ENCODE measurements at places on chromosomes 6 and 20.

DNA sequence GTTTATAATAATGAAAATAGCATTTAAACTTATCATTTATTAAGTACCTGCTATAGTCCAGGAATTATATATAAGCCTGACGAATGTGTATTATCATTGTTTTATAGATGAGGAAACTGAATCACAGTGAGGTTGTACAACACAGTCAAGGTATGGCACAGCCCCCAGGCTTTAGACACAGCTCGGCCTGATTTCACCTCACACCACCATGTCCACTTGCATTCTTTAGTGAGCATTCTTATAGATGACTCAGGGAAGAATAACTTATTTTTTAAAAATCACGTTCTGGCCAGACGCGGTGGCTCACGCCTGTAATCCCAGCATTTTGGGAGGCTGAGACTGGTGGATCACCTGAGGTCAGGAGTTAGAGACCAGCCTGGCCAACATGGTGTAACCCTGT is 289.0 kb downstream of the SYNE1 start:
- no peak for DNase-seq

- no peak for DNase-seq
Observed at GRCh38 chr6:159090530-159091480, 46.0 kb upstream of the TAGAP start.

DNA sequence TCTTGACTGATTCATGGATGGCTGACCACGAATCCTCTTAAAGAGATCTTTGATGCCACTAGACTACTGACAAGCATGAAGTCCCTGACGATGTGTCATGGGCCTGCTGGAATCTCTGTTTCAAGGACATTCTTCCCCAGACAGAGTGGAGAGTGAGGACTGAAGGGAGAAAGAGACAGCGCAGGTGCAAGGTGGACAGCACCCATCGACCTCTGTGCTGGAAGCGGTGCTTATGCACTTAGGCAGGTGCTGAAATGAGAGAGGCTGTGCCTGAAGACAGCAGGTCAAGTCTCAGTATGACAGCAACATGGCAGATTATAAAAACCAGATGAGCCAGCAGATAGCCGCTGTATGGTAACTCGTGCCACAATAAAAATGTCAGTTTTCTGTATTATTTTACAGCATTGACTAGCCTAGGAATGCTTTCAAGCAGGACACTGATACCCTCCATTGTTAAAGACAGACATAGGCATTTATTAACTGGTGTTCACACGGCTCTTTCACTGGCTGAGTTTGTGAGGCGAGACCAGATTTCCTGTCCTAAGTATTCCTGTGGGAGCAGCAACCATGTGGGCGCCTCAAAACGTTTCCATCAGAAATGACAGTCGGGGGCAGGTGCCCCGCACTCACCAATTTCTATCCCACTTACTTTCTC is 47.5 kb downstream of the FOXC1 start:
- DNase-seq, result no peak

DNA sequence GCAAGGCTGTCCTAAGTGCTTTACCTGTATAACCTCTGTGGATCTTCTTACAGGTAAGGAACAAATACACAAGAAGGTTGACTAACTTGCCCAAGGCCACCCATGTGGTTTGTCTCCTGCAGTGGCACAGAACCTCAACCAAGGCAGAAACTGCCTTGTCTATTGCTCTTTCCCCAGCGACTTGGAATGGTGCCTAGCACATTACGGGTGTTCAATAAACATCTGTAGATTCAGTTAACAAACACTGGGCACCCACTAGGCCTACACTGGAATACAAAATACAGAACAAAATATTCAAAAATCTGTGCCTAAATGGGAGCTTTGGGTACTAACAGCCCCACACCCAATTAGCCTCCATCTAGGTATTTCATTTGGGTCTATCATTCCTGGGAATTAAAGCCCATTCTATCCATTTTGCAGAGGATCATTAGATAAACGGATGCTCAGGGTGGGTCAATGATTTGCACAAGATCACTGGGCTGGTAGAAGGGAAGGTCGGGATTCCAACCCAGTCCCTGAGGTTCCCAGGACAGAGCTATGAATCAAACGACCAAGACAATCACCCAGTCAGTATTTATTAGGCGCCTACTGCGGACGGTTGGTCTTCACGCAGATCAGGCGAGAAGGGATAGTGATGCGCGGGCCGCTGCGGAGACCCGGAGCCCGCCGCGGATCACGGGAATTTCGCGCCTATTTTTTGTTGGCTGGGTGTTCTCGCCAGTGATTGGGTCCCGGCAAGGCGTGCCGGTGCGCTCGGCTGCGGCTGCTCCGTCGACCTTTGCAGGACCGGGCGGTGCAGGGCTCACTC is at the start of gene STK35:
Gene STK35, plus strand, starts transcription at position 771 of the 808 bp plus-strand sequence. CDS start 55 bp downstream, outside the sequence.
- DNase-seq, result no peak

DNA sequence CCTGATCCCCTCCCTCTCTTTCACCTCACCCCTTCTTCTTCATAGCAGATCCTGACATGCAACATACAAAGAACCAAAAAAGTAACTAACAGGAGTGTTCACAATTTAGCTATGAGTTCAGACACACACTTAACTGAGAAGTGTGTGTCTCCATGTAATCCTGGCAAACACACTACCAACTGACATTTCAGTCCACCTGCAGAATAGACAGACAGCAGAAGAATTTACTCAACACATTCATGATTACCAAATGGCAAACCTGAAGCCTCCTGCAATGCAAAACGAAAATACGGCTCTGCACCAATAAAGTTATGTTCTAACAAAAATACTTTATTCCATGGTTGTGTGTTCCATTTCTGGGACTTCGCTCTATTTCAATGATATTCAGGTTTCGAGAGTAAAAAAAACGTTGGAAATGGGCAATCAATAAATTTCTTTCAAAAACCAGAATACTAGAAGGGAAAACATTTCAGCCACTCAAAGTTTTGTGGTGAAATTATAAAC is 2.6 kb downstream of the BACH2 start:
- DNase-seq, result no peak

DNA sequence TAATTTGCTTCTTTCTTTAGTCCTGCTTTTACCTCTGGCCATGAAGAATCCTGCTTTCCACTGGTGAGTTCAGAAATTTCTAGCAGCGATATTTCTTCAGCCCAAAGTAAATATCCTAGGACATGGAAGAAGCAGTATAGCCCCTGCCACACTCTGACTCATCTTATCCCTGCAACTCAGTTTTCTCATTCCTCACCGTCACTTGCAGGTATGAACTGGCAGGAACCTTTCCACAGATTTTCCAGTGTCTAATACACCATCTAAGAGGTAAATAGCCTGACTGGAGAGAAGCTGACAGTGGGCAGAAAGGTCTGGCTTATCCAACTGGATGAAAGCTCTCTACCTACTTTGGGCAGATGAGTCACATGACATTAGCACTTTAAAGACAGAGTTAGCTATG is 816.7 kb upstream of the FLRT3 start:
- DNase-seq, result no peak

- peak; percentile 38 for DNase-seq
Observed at GRCh38 chr6:111871207-111871606, 2.0 kb downstream of the FYN start.

- DNase-seq, result no peak
Observed at GRCh38 chr20:63693083-63693732, 3.2 kb upstream of the TNFRSF6B start.

DNA sequence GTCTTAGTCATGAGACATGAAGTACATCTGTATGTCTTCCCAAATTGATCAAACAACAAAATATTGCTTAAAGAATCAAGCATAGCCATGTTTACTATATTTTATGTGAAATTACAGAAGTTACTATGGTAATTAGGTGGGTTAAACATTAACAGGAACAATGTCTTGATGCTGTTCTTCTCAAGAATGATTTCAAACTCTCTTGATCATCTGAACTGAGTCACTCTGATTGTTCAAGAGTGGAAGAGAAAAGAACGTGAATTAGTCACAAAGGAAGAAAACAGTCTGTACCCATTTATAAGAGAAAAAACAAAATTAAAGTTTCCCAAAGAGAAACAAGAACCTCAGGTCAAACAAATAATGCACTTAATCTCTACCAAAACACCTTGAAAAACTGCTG is 62.2 kb upstream of the NUP153 start:
- peak; percentile 17 for DNase-seq

GRCh38 chr6:50128420-50129005 is 78.8 kb upstream of the DEFB112 start:
- DNase-seq, result peak; percentile 37

GRCh38 chr20:61998343-61999121 is 67.1 kb downstream of the TAF4 start:
- DNase-seq, result no peak

DNA sequence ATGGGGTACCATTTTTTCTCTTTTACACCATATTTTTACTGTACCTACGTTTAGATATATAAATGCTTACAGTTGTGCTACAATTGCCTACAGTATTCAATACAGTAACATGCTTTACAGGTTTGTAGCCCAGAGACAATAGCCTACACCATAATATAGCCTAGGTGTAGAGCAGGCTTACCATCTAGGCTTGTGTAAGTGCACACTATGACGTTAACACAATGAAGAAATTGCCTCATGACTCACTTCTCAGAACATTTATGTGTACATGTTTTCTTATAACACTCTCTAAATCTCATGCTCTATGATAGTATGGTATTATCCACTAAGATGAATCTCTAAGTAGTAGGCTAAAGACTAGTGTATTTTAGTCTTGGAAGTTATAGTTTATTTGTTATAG is 13.5 kb downstream of the GPR63 start:
- DNase-seq, result no peak

DNA sequence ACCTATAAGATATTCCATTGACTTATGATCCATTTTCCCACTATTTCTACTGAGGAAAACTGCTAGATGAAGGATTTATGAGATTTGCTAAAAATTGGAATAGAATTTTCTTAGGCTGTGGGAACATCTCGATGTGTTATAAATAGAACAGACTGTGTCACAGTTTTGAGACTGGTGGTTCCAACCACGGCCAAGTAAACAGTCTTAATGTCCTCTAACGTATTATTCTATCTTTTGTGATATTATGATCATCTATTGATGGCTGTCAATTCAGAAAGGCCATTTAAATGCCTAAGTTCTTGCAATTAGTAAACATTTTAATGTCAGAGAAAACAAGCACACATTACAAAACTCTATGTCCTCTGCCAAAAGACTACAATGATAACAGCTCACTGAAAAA is 71.5 kb upstream of the PLN start:
- no peak for DNase-seq

- DNase-seq, result no peak
Observed at GRCh38 chr6:1516742-1517520, 92.8 kb upstream of the FOXC1 start.

DNA sequence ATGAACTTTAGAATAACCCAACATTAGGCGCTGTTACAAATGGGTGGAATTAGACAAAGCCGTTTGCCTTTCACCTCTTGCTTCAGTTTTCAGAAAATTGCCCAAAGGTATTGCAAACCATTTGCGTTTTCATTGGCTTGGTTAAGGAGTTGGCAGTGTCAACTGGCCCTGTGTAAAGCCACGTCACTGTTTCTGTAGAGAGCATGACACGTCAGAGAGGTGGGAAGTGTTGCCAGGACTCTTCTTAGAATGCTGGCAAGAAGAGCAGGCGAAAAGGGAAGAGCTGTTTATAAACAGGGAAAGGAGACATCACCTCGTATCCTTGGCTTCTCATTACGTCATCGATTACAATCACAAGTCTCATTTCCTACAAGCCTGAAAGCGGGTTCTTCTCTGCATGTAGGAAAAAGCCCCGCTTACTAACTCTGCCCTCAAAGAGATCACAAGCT is 4.2 kb upstream of the IRF4 start:
- no peak for DNase-seq

DNA sequence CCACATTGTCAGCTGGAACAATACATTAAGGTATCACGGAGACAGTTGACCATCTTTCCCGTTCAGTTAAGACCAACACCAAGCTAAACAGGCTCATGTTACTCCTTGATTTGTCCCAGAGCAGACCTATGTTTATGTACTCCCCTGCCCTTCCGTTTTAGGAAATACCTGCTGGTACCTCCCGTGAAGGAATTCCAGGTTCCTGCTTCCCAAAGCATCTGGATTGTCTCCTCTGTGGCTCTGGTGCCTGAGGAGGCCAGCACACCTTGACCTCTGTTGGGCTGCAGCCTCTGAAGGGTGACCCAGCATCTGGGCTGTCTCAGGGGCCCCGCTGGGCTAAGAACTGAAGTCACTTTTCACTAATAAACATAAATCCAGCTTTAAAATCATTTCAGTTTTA is 647.8 kb upstream of the MARCKS start:
- DNase-seq, result no peak

- DNase-seq, result peak; percentile 25
Observed at GRCh38 chr6:41191569-41191968, 9.4 kb downstream of the TREML2 start.

DNA sequence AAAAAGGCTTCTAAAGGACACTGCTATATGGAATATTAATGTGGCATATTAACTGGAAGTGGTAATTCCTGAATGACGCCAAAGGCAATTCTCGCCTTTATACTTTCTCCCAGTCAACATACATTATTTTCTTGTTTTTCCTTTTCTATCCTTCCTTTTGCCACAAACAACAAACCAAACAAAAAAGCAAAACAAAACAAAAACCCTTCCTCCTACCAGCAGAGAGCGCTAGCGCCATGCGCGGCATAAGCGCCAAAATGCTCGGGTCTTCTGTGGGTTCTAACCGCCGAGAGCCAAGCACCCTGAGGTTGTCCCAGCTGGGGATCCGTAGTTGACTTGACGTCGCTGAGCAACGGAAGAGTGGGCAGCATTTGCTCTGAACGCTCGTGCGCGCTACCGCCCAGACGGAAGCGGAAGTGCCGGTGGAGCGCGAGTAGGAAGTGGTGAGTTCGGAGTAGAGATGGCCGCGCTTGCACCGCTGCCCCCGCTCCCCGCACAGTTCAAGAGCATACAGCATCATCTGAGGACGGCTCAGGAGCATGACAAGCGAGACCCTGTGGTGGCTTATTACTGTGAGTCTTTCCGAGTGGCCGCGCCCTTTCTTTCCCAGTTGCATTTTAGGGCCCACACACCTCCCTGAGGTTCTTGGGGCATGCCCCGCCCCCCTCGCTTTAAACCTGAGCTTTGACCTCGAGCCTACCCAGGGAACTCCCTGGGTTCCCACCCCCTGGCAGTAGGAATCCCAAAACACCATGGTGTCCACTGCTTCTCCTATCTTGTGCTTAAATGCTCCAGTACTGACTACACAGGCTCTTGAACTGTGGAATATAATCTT is at the start of the genes NMBR and VTA1:
Gene NMBR, minus strand, starts transcription at position 295 of the 835 bp plus-strand sequence. CDS start 58,464 bp downstream, outside the sequence.
Gene VTA1, plus strand, starts transcription at position 436 of the 835 bp plus-strand sequence. Its CDS starts 25 bp downstream, at position 461.
- DNase-seq, result peak; percentile 100

- DNase-seq, result no peak
Observed at GRCh38 chr20:17646961-17647301, 35.1 kb downstream of the RRBP1 start.

DNA sequence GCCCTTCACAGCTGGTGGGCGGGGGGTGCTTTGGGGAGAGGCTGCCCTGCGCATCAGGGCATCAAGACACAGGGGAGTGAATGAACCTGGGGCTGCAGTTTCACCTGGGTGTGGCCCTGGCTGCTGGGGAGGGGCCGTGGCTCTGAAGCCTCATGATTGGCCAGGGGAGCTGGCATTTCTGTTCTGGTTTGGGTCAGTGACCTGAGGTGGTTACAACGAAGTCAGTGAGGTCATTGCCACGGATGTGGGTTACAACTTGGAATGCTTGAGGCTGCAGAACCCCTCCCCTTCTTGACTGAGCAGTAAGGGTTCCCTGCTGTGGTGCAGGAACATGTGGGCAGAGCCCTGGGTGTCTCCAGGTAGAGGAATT is 3.0 kb downstream of the TCEA2 start:
- DNase-seq, result no peak

GRCh38 chr20:33291830-33292355 is 8.9 kb downstream of the BPIFB1 start:
- peak; percentile 59 for DNase-seq

All from dermis blood vessel endothelial cell (primary cell).